ENCODE measurements at places on chromosomes 5 and 9.

DNA sequence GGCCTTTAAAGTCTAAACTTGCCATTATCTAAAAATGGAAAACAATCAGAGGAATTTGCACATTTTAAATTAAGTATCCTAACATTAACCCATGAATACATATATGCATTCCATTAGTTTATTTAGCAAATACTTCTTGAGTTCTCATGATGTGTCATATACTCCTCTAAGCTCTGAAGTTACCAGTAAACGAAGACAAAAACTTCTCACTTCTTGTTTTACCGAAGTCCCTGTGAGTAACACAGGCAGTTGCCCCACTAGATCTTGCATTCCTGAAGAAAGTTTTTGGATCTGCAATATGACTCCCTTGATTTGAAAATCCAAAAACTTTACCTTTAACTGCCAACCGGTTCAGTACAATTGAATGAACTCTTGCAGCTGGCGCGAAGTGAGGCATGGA is 439.0 kb upstream of the MPDZ start:
- no peak for DNase-seq

DNA sequence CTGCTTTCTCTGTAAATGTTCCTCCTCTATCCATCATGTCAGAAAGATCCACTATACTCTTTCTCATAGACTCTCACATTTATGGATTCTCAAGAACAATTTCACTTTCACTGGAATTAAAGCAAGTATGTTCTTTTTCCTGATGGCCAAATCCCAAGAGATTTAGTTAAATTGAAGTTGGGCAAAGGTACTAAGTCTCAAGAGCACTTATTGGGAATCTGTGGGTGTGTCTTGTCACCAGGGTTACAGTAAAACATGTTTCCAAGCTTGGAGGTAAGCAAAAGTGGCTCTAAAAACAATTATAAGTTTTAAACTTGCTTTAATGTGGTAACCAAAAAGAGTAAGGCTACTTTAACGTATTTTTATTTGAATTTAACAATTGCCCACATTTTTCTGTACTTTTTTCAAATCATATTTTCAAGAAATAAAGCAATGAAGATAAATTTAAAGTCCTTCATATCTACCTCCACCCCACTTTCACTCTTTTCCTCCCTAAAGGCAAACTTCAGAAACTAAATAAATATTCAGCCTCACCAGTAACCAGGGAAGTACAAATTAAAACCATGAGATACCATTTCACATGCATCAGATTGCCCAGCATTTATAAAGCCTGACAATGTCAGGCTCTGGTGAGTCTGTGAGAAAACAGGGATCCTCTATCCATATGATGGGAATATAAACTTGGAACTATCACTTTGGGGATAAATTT is 387.4 kb downstream of the CETN3 start:
- no peak for DNase-seq

DNA sequence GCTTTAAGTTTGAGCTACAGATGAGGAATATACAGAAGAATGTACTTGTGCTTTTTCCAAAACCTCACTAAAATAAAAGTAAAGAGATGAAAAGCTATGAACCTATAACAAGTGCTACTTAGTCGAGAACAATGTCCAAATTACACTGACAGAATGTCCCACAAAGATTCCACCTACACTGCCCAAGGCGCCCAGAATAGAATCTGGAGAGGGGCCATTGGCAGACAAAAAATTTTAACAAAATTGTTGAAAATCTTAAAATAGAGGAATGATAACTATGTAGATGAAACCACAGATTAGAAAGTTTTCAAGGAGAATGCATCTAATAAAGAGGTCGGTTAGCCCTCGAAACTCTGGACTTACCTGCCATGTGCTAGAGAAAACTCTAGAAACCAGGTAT is 235.3 kb downstream of the CETN3 start:
- DNase-seq: no peak

DNA sequence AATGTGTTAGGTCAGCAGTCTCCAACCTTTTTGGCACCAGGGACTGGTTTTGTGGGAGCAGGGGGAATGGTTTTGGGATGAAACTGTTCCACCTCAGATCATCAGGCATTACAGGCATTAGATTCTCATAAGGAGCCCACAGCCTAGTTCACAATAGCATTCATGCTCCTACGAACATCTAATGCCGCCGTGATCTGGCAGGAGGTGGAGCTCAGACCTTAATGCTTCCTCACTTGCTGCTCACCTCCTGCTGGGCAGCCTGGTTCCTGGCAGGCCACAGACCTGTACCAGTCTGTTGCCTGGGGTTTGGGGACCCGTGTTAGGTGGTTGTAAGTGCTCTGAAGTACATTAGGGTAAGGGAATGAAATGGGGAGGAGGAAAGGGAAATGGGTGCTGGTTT is 9.7 kb upstream of the CTNNA1 start:
- DNase-seq: no peak

DNA sequence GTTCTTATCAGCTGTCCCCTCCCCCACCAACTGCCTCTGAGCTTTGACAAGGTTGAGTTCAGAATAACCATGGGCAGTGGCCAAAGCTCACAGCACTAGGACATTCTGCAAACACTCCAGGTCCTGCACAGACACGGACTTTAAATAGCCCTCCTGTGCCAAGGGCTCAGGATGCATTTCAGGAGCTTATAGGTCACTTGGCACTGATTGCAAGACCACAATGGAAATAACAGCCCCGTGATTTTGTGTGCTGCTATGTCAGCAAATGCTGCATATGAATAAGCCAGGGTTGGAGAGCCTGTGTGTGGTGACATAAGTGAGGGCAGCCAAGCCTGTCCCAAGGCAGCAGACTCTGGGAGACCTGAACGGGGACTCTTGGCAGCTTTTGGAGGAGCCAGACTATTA is 150.7 kb downstream of the DMRT2 start:
- no peak for DNase-seq
